ENCODE measurements at places on chromosomes 3 and 15. TPM values are rescaled to one million over a fixed set of nuclear protein-coding genes. Genes with fewer than 3 reads are reported as not detected.

Gene ITGA11
- not detected for total RNA-seq

Gene ACP3
- total RNA-seq = 0.17 TPM

Gene CIDEC
- total RNA-seq = not detected

Gene C3orf49
- not detected for total RNA-seq

Gene CD96
- not detected for total RNA-seq
